ENCODE measurements at places on chromosomes 1 and 21.
A peak's percentile ranks its signal among the peaks of the same experiment; 100 is the strongest.

DNA sequence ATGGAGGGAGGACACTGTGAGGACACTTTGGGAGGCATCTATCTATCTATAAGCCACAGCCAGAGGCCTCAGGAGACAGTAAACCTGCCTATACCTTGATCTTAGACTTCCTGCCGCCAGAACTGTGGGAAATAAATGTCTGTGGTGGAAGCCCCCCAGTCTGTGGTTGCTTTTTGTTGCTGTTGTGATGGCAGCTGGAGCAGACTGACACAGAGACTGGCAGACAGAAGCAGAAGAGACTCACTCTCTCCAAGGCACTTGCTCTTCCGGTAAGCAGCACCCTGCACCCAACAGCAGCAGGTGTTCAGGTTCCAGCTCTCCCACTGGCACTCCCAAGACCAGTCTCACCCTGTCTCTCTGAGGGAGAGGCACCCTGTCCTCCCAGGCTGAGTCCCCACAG, 297.6 kb downstream of the TTLL7 start:
- DNase-seq: no peak

- DNase-seq: peak; percentile 18
Observed at GRCh38 chr1:61741711-61742619, at the start of gene PATJ. TSS of gene PATJ (plus strand) at chr1:61742480. CDS start at chr1:61762893, 20,413 bp downstream.

GRCh38 chr1:3596663-3597598, 14.4 kb downstream of the MEGF6 start:
- DNase-seq: no peak

GRCh38 chr21:42782723-42783242, 96.6 kb downstream of the WDR4 start:
- no peak for DNase-seq

DNA sequence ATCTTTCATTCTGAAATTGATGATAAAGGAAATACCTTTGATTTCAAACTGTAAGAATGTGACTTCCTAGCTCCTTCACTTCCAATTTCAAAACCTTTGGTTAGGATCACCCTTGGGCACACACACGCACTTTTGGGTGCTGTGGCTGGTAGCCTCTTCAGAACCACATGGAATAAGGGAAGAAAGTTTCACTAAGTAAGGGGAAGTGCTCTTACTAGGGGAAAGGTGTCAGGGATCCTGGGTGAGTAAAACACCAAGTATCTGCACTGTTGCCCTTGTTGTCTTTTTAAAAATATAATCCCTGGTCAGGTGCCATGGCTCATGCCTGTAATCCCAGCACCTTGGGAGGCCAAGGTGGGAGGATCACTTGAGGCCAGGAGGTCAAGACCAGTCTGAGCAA, 132.4 kb downstream of the SDCCAG8 start:
- DNase-seq: no peak

DNA sequence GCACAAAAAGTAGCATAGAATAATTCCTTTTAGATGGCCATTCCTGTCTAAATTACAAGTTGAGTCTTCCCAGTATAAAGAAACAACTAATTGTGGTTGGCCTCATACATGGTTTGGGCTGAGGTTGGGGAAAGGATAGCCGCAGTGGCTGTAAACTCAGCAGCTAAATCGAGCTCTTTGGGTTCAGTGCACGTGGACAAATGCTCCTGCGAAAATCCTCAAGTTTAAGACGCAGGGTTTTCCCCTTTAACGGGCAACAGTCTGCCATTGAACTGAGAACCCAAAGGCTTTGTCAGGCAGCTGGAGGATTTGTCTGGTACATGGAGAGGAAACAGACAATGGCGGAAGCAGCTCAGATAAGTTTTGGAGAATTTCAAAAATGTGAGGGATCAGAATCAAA, 331.9 kb downstream of the TGFB2 start:
- DNase-seq: no peak

- no peak for DNase-seq
Observed at GRCh38 chr21:42636520-42637266, 16.7 kb upstream of the PDE9A start.

- DNase-seq: no peak
Observed at GRCh38 chr21:34797201-34797525, 128.4 kb downstream of the CLIC6 start.

DNA sequence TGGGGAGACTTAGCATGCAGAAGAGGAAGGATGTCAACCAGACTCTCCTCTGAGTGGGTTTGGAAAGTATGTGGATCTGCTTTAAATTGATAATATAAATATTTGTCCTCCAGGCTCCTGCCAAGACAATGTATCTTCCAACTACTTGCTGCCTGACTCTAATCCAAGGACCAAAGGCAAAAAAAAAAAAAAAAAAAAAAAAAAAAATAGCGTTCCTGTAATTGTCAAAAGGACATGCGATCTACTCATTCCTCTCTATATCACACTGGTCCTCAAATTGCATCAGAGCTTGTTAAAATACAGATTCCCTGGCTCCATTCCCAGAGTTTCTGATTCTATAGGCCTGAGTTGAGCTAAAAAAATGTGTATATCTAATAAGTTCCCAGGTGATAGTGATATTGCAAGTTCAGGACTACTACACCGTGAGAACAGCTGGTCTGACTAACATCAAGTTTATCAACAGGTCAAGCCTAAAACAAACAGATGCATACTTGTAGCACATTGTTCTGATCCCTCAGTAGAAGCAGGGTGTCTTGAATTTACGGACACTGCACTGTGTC, 141.3 kb downstream of the TNR start:
- DNase-seq: no peak

DNA sequence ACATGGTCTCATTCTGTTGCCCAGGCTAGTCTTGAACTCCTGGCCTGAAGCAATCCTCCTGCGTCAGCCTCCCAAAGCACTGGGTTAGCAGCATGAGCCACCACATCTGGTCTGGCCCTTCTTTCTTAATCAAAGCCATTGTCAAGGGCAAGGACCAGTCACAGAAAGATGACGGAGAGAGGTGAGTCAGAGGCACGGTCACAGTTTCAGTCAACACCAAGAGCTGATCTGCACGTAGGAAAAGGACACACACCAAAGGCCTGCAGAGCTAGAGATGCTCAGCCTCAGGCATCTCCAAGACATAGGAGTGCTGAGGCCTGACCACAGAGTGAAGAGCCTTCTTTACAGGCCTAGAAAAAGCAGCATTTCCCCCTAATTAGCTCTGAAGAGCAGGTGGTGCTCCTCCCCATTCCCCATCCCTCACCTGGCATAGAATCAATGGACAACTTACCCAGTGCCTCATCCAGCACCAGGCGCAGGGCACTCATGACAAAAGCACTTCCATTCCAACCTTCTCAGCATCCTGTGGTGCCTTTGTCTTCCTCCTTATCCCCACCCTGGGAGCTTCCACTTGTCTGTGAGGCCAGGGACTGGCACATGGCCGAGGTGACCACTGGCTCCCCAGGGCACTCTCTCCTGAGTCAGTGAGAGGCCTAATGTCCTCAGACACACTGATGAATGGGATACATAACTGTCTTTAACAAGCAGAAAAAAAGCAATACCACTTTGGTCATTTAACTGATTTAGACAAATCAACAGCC, 139.8 kb downstream of the AJAP1 start:
- DNase-seq: no peak

DNA sequence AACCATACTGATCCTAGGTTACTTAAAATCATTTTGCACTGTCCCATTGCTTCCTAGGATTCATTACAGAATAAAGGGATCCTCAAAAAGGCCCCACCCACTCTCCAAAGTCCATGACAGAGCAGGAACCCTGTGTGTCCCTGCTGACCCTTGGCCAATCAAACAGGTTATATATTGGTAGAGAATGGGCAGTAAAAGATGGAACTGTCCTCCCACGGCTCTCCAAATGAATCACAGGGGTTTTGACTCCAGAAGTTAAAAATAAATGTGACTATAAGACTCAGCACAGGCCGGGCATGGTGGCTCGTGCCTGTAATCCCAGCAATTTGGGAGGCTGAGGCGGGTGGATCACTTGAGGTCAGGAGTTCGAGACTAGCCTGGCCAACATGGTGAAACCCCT, 65.5 kb downstream of the ACOT7 start:
- DNase-seq: no peak

DNA sequence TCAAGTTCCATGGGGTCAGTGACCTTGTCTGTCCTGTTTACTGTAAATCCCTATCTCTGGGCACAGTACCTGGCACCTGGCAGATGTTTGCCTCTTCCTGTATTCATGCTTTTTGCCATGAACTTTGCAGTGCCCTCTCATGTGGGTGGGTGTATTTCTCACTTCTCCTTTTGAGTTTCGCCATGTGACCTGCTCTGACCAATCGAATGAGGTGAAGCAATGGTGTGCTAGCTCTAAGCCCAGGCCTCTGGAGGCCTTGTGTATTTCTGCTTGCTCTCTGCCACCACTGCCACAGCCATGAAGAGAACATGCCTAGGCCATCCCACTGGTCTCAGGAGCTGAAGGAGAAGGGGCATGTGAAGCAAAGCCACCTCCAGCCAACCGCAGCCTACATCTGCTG, 185.5 kb upstream of the ZC3H12A start:
- no peak for DNase-seq

DNA sequence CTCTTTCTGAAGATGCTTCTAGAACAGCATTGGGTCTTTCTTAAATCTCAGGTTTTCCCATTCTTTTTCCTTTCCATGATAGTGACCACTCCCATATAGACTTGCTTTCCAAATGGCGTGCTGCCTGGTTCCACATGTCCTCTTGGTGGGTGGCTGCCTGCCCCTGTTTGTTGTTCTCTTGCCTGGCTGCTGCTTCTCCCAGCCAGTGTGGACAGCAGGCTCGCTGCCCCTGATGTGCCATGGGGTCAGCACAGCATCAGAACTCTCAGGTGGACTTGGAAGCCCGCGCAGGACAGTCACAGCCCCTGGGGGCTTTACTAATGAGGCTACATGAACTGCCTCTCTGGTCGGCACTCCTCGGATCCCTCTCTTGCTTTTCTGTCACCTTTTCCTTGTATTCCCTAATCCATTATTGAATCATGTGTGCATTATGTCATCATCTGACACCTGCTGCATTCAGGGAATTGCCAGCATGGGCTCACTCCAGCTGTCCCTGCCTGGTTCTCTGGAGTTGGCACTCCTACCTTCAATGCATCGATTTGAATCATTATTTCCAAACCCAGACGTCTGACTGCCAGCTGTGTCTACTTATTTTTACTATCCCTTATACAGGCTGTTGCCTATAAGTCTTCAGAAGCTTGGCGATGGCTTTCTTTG, 100.5 kb upstream of the COA6 start:
- no peak for DNase-seq

DNA sequence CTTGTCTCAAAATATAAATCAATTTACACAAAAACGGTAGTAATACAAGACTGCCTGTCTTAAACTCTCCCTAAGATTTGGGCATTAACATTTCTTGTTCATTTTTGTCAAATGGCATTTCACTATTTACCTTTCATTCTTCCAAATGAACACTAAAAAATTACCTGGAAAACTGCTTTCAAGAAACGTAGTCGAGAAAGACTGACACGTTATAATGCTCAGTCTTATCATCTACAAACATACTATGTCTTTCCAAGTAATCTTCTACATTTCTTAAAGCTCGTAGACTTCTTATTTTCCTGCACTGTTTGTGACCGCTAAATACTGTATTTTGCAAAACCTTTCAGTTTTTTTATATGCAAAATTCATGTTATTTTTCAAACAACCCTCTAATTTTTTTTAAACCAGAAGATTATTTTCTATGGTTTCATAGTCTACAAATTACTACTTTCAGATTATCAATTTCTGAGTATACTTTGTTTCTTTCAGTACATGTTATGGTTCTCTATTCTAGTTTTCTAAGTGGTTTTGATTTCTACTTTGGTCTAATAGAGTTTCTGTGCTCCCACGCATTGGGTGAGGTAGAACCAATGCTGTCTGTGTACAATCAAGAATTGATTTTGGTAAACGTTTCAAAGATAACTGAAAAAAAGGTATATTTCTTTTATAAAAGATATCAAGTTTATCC, 336.4 kb downstream of the SMYD3 start:
- no peak for DNase-seq

- no peak for DNase-seq
Observed at GRCh38 chr1:1118011-1118875, 2.4 kb upstream of the C1orf159 start.

DNA sequence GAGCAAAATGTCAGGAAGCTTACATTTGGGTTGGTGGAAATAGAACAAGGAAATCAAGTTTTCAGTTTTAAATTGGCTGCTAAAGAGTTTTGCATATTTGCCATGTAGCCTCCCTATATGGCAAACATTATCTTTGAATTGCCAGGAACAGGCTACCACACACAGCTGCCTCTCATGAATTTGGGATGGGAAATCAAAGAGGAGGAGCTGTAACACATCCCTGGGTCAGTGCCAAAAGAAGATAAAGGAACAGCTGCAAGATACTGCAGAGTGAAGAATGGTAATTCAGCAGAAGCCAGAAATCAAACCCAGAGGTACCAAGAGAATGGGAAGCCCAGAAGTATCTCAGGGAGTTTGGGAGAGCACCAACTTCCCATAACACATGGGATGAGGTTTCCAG, 18.6 kb upstream of the RASAL2 start:
- no peak for DNase-seq

- DNase-seq: no peak
Observed at GRCh38 chr1:34917017-34917416, 12.4 kb downstream of the DLGAP3 start.

GRCh38 chr1:197210426-197210825, 57.6 kb upstream of the CRB1 start:
- DNase-seq: no peak

DNA sequence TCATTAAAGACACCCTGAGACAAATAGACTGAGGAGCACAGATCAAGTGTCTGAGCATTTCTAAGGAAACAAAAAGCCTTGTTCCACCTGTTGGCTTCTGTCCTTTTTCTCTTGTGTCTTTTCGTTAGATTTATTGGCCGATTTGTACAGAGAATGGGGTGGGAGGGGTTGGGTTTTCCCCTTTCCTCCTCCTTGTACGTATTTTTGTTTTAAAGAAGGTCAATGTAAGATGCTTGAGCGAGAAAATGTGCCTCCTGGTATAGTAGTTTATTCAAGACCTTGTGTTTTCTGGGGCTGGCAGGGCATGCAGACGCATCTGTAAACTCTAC, 1.2 kb downstream of the BCL9 start:
- no peak for DNase-seq

- no peak for DNase-seq
Observed at GRCh38 chr1:55192093-55192492, 23.1 kb downstream of the USP24 start.

- DNase-seq: no peak
Observed at GRCh38 chr1:232894436-232894835, 56.0 kb upstream of the NTPCR start.

DNA sequence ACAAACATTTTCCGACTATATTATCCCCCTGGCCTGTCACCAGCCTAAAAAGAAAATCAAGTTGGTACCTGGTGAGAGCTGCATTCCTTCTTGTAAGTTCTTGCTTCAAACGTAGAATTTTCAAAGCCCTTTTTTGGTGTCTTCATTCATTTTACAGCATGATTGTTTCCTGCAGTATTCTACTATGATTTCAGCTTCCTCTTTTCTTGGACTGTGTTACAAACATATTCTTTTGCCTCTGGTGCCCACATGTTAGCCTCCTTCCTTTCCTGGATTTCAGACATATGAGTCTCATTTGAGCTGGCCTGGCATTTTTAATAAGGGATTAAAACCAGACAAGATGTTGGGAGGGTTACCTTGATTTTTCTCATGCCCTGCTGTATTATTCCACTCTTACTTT, 142.5 kb downstream of the PIGK start:
- DNase-seq: no peak

GRCh38 chr1:57638239-57638638, 214.4 kb upstream of the DAB1 start:
- DNase-seq: no peak

GRCh38 chr1:235613602-235614001, 36.0 kb downstream of the GNG4 start:
- no peak for DNase-seq

Measured in stimulated activated CD8-positive, alpha-beta memory T cell treated with anti-CD3 and anti-CD28 coated beads, Interleukin-4, amount 100 ng/mL, for 4 hours (primary cell).